ENCODE measurements at places on chromosomes 13 and 19.
A peak's percentile ranks its signal among the peaks of the same experiment; 100 is the strongest.

- no peak for DNase-seq
Observed at GRCh38 chr13:28337166-28338005, 157.5 kb downstream of the FLT1 start.

GRCh38 chr19:18519962-18520847 is 1.7 kb downstream of the ELL start:
- DNase-seq, result peak; percentile 48

GRCh38 chr19:56837004-56837403 is 3.5 kb downstream of the PEG3 start:
- DNase-seq, result no peak

DNA sequence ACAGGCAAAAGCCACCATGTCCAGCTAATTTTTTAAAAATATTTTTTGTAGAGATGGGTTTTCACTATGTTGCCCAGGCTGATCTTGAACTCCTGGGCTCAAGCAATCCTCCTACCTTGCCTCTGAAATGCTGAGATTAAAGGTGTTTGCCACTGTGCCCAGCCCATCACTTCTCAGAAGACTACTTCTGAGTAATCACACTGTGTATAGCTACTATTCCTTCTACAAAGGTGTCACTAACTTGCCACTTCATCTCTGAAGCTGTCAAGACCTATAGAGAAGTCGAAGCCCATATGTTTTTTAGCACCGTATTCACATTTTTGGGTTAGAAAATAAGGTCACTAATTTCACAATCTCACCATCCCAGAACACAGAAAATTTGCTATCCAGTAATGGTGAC is 36.0 kb upstream of the FNDC3A start:
- no peak for DNase-seq

GRCh38 chr13:35767256-35767976 is 290.9 kb upstream of the MAB21L1 start:
- DNase-seq, result peak; percentile 68

DNA sequence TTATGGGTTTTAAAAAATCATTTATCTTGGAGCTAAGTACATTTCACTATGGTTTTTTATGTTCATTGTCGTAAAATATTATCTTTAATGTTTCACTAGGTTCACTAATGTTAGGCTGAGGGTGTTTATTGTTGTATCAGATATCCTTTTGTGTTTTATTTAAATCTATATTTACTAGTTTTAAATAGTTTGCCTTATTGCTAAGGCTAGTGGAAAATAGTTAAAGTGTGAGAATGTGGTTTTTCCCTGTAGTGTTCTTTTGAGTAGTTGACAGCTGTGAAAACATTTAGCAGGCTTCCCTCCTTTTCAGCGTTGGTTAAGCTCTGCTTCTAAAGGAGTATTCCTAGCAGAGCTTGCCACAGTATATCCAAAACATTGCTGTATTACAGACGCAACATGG is 139.0 kb downstream of the TM9SF2 start:
- DNase-seq, result no peak

- peak; percentile 55 for DNase-seq
Observed at GRCh38 chr19:1465191-1466016, 13.6 kb downstream of the C19orf25 start.

- no peak for DNase-seq
Observed at GRCh38 chr13:27448308-27448707, 2.1 kb downstream of the MTIF3 start.

- no peak for DNase-seq
Observed at GRCh38 chr19:39251081-39251480, 2.4 kb upstream of the IFNL4 start.

- DNase-seq, result no peak
Observed at GRCh38 chr13:46468570-46469463, 81.8 kb upstream of the RUBCNL start.

DNA sequence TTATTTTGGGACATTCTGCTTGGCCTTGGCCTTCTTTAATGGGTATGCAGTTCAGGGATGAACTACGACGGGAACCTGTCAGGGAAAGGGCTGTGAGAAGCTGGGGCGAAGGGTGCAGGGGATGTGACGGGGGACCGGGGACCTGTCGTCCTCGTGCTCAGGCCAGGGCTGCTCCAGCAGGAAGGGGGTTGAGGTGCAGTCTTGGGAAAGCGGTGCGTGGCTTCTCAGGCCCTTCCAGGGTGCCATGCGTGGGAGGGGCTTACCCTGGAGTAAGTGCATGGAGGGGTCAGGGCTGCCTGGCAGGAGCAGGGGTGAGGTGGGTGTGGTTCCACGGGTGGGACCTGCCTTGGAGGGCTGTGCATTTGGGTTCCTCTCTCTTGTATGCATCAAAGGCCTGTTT is 100.8 kb downstream of the TEX29 start:
- DNase-seq, result no peak

DNA sequence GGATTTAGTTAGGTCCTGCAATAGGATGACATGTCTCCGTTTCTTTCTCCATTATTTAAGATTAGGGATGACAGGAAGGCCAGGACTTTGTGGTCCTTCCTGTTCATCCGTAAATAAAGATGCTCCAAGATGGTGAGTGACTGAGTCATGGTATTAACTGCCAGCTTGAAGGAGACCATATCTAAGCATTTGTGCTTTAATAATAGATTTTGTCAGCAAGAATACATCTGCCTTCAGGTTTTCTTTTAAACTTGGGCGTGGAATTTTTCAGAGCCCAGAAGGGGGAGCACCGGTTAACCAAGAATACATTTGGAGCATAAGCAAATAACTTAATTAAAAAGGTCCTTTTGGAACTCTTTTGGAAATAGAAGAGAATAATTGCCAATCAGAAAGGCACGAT is 68.2 kb downstream of the ARHGAP35 start:
- no peak for DNase-seq

DNA sequence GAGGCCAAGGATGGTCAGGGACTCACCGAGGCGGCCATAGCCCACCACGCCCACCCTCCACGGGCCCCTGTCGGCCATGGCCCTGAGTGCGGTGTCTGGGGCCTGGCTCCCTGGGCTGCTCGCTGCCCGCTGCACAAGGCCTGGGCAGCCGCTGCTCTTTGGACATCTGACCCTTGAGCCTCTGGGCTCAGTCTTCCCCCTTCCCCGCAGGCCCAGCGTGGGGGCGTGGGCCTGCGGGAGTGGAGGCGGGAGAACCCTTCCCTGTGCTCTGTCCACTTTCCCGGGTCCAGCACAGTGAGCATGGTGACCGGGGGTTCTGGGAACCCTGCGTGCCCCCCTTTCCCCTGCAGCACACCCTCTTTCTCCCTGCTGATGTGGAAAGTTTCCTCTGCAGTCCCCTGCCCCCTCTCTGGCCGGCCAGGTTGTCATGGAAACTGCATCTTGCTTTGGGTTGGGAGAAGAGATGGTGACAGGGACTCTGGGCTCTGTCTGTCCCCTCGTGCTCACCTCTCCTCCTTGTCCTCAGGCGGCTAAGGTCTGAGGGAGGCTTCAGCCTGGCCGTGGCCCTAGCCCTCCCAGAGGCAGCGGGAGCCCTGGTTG is at the start of gene ASPDH:
Gene ASPDH (minus strand): TSS at position 168 of the 600 bp plus-strand sequence. CDS start 90 bp downstream, at position 78.
- peak; percentile 37 for DNase-seq
